Activated CD8-positive, alpha-beta memory T cell treated with anti-CD3 and anti-CD28 coated beads, Interleukin-2, amount 10 ng/mL, durations not matched to agents 7 days and 5 days (primary cell): ENCODE measurements at places on chromosomes 1 and 21. TPM values are rescaled to one million over a fixed set of nuclear protein-coding genes. Genes with fewer than 3 reads are reported as not detected.

DNA sequence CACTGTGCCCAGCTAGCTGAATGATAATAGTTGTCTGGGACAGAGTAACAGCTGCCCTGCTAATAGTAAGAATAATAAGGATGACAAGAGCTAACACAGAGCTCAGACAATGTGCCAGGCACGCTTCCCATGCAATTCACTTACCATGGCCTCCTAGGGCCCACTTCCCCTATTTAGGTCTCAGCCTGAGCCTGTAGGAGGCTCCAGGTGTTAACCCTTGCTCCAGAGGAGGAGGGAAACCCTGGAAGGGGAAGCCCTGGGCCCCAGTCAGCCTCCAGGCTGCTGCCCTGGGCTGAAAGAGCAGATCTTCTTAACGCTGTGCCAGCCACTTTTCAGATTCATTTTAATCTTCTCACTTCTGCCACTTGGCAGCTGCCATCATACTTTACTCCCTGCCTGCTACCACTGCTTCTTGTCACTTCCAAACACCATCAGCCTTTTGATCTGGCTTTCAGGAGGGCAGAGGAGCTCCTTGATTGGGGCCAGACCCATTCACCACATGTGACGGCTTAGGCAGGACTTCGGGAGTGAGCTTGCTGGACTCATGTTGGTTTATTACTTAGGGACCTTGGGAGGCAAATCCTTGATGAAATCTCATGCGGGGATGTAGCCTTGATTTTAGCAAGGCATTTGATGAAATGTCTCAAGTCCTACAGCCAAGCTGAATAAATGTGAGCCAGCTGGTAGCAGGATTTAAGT, 66.7 kb upstream of the PARP1 start:
- H3K4me1 ChIP-seq: peaks cover 1% of the 10 kb centered on the region
- no peak for DNase-seq
- no peak overlapping the region for H3K4me3 ChIP-seq
- no peak overlapping the region for H3K27ac ChIP-seq
- H3K36me3 ChIP-seq: peaks cover 1% of the 10 kb centered on the region
- H3K27me3 ChIP-seq: peaks cover 16% of the 10 kb centered on the region

DNA sequence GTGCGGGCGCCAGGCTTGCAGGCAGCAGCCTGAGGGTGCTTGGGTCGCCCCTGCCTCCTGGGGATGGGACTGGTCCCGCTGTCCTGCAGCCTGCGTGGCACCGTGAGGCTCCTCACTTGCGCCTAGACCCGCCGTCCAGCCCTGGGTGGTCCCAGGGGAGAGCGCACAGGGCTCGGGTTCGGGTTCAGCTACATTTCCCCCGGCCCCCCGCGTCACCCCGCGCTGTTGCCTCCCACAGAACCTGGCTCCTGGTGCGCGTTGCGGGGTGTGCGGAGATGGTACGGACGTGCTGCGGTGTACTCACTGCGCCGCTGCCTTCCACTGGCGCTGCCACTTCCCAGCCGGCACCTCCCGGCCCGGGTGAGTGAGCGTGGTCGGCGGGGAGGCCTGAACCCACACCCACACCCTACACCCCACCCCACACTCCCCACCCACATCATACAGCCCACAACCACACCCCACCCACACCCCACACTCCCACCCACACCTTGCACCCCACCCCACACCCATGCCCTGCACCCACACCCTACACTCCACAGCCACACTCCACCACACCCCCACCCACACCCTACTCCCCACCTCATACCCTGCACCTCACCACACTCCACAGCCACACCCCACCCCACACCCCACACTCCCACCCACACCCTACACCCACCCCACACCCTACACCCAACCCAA, 6.2 kb upstream of the PFKL start:
- no peak overlapping the region for H3K4me3 ChIP-seq
- DNase-seq: no peak
- peaks cover 13% of the 10 kb centered on the region for H3K4me1 ChIP-seq
- H3K36me3 ChIP-seq: no peaks in the 10 kb centered on the region
- no peak overlapping the region for H3K27ac ChIP-seq
- no peaks in the 10 kb centered on the region for H3K27me3 ChIP-seq

- peak overlapping the region; percentile 96 for H3K27ac ChIP-seq
- H3K4me3 ChIP-seq: peak overlapping the region; percentile 95
- H3K36me3 ChIP-seq: peaks cover 2% of the 10 kb centered on the region
- DNase-seq: peak; percentile 71
Measured at GRCh38 chr1:12618965-12619791, 1.2 kb upstream of the DHRS3 start.

GRCh38 chr1:247111700-247112478, 7.7 kb upstream of the ZNF669 start:
- H3K27me3 ChIP-seq: peaks cover 53% of the 10 kb centered on the region
- peaks cover 6% of the 10 kb centered on the region for H3K4me1 ChIP-seq
- H3K4me3 ChIP-seq: no peak overlapping the region

GRCh38 chr1:185696422-185697150, 37.6 kb upstream of the HMCN1 start:
- H3K36me3 ChIP-seq: peaks cover 16% of the 10 kb centered on the region
- peaks cover 10% of the 10 kb centered on the region for H3K27me3 ChIP-seq
- DNase-seq: no peak
- H3K4me3 ChIP-seq: no peak overlapping the region
- H3K27ac ChIP-seq: no peak overlapping the region

DNA sequence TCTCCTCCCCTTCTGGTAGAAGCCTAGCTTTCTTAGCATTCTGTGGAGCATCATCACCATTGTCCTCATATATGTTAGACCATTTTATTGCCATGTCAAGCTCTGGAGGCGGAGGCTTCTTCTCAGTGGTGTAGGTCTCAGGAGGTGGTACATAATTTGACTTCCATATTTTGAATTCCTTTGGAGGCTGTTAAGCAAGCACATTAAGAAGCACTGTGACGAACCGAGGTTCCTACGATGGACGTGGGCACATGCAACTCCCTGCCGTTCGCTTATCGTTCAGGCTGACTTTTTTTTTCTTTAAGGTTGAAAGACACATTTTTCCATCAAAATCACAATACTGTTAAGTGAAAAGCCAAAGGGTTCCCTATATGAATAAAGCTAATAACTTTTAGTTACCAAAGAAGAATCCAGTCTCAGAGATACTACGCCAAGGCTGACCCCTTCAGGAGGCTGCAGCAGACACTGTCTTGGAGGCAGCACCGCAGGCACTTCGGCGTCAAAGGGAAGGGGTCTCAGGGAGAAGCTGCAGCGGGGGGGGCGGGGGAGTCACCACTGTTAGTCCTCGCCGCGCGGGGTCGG, 835 bp downstream of the C1orf52 start:
- DNase-seq: no peak
- H3K4me1 ChIP-seq: peaks cover 33% of the 10 kb centered on the region
- peak overlapping the region; percentile 96 for H3K4me3 ChIP-seq
- no peaks in the 10 kb centered on the region for H3K27me3 ChIP-seq
- peak overlapping the region; percentile 95 for H3K27ac ChIP-seq
- peaks cover 39% of the 10 kb centered on the region for H3K36me3 ChIP-seq

The ZSWIM5 gene
- total RNA-seq: 0.47 TPM

The NBPF10 gene
- total RNA-seq: 2.0 TPM

The TRIM46 gene
- 16.1 TPM for total RNA-seq

The PIGR gene
- 0.06 TPM for total RNA-seq
